ENCODE measurements at places on chromosomes 1 and 21.

DNA sequence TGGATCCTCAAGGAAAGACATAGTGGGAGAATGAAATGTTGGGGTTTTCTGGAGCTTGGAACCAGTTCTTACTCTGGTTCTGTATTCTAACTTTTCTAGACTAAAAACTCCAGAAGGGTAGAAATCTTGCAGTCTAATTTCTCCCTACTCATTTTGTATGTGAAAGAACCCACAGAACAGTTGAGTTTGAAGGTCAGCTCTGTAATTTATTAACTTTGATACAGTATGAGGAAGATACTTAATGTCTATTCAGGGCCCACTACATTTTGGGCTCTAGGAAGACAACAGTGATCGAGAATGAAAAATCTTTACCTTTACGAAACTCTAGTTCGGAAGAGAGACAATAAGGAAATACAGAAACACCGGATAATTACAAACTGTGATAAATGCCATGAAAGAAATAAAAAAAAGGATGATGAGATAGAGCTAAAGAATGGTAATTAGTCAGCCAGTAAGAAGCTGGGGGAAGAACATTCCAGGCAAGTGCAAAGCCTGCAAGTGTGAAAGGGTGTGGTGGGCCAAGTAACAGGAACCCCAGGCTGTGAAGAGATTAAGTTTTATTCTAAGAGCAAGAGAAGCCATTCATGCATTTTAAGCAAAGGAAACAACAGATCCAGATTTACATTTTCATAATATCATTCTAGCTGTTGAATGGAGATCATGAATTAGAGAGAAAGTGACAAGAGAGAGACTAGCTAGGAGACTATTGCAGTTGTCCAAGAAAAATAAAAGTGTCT lies 159.9 kb upstream of the HMCN1 start:
- DNase-seq: no peak

DNA sequence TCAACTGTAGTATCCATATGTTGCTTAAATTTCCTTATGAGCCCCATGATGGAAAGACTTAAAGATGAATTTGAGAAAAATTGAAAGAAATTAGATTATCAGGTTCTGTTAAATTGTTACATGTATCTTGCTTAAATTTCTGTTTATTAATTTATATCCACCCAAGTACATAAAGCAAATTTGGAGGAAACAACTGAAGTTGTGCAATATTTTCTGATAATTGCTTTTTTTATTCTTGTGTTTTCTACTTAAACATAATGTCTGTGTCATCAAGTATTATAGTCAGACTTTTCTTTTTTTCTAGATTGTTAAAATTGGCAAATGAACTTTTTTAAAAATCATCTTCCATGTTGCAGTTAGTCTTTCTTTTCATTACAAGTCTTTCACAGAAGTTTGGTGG lies 36.8 kb downstream of the RNF11 start:
- no peak for DNase-seq

DNA sequence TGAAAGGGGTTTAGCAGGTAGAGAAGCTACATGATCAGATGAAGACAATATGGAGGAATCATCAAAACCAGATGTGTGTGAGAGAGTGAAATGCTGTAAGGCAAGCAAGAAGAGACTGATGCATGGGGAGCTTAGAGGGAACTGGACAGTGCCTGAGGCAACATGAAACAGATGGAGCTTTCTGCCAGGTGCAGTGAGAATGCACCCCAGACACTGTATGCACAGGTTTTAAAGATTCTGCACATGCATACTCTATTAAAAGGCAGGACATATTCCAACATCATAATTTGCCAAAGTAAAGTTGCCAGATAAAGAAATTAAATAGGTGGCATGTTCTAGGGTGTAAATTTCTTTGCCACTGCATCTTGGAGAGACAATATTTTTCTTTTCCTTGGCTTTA lies 200.1 kb downstream of the AMY1C start:
- DNase-seq: no peak

GRCh38 chr1:110436635-110437034 lies 14.3 kb upstream of the PROK1 start:
- no peak for DNase-seq

- no peak for DNase-seq
Observed at GRCh38 chr1:29973406-29973805, 737.1 kb downstream of the PTPRU start.

GRCh38 chr1:1547476-1547875 lies 7.1 kb upstream of the TMEM240 start:
- DNase-seq: no peak

All from NCI-H1436 (cell line).